Placental pericyte (primary cell): ENCODE measurements at places on chromosomes 12 and 14. TPM values are rescaled to one million over a fixed set of nuclear protein-coding genes. Genes with fewer than 3 reads are reported as not detected.

Gene RAB15
- 1.3 and 2.9 TPM in 2 replicates for total RNA-seq

Gene PELI2
- total RNA-seq = 3.4 and 5.9 TPM in 2 replicates

Gene NPAS3
- total RNA-seq = 1.6 TPM in 1 of 2 replicates, not detected in the other

Gene JAG2
- total RNA-seq = 1.4 and 1.5 TPM in 2 replicates

Gene IKZF4
- 2.8 and 4.9 TPM in 2 replicates for total RNA-seq

Gene WNT1
- total RNA-seq = not detected in 2 replicates

Gene SOAT2
- not detected in 2 replicates for total RNA-seq

Gene KIF5A
- total RNA-seq = under 0.01 and 0.14 TPM in 2 replicates

Gene HOTAIR
- 0.43 TPM in 1 of 2 replicates, not detected in the other for total RNA-seq

Gene PCNX4
- total RNA-seq = 162 and 165 TPM in 2 replicates

Gene KRT6C
- total RNA-seq = not detected in 2 replicates

Gene RNASE3
- total RNA-seq = not detected in 2 replicates

Gene SLC5A8
- not detected in 2 replicates for total RNA-seq

Gene RD3L
- not detected in 2 replicates for total RNA-seq

Gene CRIP1
- total RNA-seq = 5.3 and 7.3 TPM in 2 replicates

Gene RND1
- total RNA-seq = 0.44 TPM in 1 of 2 replicates, not detected in the other

Gene KLRB1
- total RNA-seq = not detected in 2 replicates

Gene NGB
- not detected in 2 replicates for total RNA-seq

Gene LYZ
- under 0.01 and 1.0 TPM in 2 replicates for total RNA-seq

Gene KLRF1
- total RNA-seq = not detected in 2 replicates

Gene FOXN4
- total RNA-seq = not detected in 2 replicates

Gene SLC8A3
- total RNA-seq = under 0.01 and 0.29 TPM in 2 replicates
